ENCODE measurements at places on chromosomes 5 and 9.

DNA sequence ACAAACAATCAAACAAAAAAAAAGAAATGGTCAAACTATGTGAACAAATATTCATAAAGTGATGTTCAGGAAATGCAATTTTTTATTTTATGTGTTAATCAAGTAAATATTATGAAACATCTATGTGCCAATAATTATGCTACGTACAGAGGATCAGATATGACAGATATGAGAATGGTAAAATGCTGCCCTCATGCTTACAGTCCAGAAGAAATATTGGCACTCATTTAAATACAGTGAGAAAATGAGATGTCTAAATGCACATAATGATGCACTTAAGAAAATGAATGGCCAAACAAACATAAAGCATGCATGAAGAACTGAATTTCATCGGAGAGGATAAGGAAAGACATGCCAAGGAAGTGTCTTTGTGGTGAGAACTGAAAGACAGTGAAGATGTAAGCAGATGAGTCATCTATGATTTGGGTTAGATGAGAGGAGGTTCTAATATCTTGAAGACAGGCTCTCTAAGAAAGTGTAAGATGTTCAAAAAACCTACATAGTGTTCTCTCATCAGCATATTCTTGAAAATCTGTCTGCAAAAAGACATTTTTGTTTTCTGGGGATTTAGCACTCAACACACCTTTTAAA is 1231.1 kb upstream of the ACO1 start:
- DNase-seq: no peak

GRCh38 chr5:113900816-113901215 is 387.3 kb downstream of the YTHDC2 start:
- DNase-seq: no peak

- DNase-seq: no peak
Measured at GRCh38 chr9:121067640-121068039, 7.1 kb upstream of the CNTRL start.

DNA sequence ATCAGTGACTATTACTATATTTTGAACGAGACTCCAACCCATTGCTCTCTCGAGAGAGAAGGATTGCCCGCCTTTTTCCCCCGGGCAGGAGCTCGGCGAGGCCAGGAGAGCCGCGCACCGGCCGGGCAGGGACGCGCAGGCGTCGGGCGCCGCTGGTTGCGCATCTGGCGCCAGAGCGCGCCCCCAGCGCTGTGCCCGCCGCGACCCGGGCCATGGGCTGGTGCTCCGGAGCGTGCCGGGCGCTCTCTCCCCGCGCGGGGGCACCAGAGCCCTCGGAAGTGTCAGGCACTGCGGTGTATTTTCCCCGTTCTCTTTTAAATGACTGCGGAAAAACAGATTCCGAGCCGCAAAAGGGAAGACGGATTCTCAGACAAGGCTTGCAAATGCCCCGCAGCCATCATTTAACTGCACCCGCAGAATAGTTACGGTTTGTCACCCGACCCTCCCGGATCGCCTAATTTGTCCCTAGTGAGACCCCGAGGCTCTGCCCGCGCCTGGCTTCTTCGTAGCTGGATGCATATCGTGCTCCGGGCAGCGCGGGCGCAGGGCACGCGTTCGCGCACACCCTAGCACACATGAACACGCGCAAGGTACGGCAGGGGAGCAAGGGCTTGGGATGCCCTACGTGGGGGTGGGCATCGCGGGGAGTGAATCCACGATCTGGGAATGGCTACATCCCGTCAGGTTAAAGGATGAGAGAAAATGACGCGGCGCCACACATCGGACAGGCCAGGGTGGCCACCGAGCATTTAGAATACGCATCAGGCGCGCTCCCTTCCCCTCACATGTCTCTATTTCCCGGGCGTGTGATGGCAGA is 1.1 kb upstream of the NTRK2 start:
- DNase-seq: no peak

GRCh38 chr9:6829536-6829935 is 71.8 kb downstream of the KDM4C start:
- DNase-seq: no peak
